ENCODE measurements at places on chromosomes 3 and 15.

DNA sequence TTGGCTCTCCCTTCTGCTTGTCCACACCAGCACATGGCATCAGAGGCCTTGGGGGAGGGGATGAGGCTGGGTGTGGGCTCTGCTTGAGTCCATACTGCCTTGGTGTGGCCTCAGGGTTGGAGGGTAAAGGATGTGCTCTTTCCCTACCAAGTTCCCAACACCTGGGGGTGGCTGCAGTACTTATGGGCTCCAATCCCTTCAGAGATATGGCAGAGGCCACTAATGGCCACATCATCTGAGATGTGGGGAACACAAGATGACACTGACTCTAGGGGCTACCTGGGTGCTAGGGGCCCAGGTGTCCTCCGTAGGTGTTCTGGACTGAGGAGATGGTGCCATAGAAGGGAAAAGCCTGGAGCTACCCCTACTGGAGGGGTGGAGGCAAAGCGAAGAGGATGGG, 6.9 kb downstream of the CXCR6 start:
- DNase-seq, result no peak

GRCh38 chr3:20696388-20697150, 510.6 kb upstream of the SGO1 start:
- no peak for DNase-seq

GRCh38 chr3:160210799-160211221, 14.4 kb upstream of the C3orf80 start:
- DNase-seq, result no peak

GRCh38 chr15:67878712-67879206, 38.9 kb upstream of the RNU6-1 start:
- no peak for DNase-seq

- DNase-seq, result no peak
Observed at GRCh38 chr3:40920041-40920440, 279.3 kb upstream of the CTNNB1 start.

DNA sequence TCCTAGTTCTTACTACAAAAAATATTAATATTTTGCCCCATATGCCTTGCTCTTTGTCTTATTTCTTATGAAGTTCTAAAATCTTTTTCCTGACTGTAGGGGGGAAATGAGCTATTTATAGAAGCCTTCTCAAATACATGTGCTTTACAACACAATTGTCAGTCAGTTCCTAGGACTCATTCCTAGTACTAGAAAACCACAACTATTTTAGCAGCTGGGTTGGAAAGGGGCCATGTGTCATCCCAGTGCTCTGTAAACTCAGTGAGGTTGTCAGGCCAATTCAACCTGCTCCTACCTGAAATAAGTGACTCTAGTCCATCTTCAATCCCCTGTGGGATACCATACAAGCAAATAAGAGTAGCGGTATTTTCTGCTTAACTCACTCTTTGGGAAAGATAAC, 153.8 kb downstream of the ULK4 start:
- DNase-seq, result no peak

GRCh38 chr3:23277688-23278087, 74.6 kb downstream of the UBE2E2 start:
- DNase-seq, result no peak

DNA sequence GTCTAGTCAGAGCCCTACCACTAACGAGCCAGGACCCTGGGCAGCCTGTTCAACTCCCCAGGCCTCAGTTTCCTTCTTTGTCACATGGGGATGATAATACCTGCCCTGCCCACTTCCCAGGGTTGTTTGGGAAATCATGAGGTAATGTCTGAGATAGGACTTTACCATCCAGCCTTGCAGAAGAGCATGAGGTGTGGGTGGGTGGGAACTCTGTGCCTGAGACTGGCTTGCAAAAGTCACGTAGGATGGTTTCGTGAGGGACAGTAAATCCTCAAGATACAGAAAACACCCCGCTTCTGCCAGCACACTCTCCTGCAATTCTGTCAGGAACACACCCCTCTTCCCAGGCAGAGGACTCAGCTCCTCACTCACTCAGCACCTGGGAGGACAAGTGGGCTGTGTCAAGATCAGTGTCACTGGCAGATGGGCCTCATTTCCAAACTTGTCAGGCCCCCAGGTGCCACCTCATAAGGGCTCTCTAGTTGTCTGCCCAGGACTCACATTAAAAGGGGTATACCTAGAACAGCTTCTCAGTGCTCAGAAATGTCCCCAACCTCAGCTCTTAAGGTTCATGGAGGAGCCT, 58.4 kb downstream of the DAPK2 start:
- no peak for DNase-seq

DNA sequence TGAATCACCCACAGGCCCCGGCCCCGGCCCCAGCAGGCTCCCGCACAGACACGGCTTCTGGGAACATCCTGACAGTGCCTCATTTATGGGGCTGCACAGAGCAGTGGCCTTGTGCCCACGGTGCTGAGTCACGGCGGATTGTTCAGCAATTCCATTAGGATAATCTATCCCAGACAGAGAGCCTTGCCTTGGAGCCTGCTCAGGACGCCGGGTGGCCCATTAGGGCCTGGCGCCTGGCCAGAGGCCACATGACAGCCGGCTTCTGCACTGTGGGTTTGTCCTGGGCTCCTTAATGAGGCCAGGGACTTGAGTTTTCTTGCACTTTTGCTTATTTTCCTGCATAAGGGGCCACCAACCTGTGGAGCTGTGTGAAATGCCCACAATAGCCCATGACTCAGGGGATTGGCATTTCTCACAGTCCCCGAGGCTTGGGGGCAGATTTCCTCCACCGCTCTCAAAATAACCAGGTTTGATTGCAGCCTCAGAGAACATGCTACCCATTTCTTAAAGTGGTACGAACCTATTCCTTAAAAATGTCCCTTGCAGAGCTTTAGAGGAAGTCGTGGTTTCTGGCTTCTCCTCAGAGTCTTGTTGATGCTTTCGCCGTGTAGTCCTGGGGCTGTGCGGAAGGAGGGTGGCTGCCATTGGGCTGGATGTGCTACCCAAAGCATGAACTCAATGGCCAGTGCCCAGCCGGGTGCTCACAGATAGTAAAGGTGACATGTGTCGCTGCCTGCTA, 19.0 kb downstream of the SYNM start:
- no peak for DNase-seq

DNA sequence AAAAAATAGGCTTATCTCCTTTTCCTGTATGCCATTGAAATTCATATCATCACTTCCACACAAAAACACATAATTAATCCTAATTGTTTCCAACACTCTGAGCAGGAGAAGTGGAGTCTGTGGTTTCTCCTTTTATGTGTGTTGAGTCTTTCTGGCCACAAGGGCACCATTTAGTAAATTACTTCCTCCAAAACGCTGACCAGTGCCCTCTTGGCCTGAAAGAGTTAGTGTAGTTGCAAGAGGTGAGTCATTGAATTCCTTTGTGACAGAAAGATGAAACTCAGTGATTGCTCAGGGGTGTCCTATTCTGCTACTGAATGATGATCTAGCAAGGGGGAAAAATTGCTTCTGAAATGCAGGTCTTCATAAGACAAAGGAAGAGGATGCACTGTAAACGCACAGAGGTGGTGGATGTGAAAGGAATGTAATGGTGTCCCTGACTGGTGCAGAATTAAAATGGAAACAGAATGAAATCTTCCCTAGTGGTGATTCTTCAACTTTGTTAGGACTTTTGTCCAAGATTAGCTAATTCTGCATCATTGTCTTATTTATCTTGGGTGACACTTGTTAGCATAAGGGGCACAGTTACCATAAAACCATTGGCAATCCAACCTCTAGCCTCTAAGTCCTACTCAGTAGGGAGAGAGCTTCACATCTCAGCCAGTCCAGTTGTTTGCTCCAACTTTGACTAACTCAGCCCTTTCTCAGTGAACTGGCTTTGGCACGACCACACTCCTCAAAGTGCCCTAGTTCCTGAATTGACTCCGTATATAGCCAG, 208.4 kb upstream of the NANOGP8 start:
- no peak for DNase-seq

GRCh38 chr15:31399544-31400171, 73.0 kb downstream of the KLF13 start:
- no peak for DNase-seq

DNA sequence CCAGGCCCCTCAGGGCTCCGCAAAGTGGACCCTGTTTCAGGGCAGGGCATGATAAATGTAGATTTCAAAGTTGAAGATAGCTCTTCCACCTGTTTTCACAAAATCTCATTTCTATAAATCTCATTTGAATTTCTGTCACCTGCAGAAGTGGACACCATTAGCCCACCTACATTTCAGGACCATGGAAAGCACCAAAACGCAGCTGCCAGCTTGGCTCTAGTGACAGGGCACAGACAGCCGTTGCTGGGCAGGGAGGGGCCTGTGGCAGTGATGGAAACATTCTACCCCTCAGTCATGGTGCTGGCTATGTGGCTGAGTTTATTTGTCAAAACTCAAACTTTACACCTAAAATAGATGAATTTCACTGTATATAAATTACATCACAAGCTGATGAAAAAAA, 40.4 kb downstream of the PRR23E start:
- no peak for DNase-seq

GRCh38 chr15:41558400-41559238, at the start of gene TYRO3:
TSS of gene TYRO3 (plus strand) at chr15:41559212. CDS start at chr15:41559258, 46 bp downstream.
- peak; percentile 61 for DNase-seq

DNA sequence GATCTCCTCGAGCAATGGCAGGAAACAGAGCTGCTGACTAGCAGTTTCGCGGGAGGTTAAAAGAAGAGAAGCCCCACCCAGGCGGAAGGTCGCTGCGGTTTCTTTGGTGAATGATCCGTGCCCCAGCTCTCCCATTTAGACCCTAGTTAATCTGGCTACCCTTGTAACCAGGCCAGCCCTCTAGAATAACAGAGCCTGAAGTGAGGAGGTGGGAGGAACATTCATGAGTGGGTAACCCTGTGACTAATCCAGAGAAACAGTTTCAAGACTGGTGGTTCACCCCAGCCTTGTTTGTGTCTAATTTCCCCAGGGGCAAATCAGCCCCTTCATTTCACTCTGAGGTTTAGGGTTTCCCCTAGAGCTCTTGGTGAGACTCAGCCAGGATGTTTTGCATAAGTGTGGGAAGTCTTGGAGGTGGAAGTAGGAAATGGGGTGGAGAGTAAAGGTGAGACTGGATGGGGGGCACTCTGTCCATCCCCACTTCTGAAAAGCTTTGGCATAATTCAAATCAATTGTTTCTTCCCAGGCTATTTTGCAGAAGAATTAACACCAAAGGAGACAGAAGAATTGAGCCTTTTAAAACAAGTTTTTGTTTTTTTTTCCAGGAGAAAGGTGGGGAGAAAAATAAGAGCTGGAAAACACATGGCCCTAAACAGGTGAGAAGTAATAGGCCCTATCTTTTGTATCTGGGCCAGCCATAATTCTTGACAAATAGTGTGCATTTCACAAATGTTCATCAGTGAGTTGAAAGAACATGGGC, 303.1 kb downstream of the RPLP1 start:
- peak; percentile 71 for DNase-seq

DNA sequence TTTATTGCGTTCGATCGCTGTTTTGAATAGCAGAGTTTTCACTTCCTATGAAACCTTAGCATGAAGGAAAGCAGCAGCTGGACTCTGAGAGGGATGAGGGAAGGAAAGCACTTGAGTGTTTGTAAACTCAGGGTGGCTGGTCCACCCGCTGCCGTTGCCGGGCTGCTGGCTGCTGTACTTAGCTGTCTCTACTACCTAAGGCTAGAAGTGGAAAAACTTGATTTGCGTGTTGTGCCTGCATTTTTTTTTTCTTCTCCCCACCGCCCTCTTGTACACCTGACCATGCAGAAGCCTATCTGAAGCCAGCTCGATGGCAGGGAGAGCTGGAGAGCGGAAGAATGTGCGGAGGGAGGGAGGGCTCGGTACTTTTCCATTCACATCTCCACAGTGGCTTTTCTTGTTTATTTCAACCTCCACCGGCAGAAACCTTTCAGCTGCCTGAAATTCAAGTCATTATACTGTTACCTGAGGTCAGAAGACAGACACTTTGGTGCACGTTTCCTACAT, 4.8 kb upstream of the BCL6 start:
- no peak for DNase-seq

DNA sequence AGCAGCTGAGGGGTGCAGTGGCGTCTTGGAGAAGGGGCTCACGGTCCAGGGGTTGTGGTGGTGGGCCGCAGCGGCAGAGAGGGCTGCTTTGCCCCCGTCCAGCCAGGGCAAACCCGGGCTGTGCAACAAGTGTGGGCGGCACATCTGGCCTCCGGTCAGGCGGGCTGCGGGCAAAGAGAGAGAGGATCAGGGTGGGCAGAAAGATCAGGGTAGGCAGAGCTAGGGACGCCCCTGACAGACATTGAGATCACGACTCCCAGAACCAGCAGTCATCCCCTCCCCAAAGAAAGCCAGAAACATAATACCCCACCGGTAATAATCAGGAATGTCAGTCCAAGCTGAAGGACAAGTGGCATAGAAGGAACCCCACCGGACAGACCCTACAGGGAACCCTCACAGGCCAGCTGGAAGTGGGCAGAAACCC, 6.8 kb downstream of the GATA2 start:
- DNase-seq, result no peak

DNA sequence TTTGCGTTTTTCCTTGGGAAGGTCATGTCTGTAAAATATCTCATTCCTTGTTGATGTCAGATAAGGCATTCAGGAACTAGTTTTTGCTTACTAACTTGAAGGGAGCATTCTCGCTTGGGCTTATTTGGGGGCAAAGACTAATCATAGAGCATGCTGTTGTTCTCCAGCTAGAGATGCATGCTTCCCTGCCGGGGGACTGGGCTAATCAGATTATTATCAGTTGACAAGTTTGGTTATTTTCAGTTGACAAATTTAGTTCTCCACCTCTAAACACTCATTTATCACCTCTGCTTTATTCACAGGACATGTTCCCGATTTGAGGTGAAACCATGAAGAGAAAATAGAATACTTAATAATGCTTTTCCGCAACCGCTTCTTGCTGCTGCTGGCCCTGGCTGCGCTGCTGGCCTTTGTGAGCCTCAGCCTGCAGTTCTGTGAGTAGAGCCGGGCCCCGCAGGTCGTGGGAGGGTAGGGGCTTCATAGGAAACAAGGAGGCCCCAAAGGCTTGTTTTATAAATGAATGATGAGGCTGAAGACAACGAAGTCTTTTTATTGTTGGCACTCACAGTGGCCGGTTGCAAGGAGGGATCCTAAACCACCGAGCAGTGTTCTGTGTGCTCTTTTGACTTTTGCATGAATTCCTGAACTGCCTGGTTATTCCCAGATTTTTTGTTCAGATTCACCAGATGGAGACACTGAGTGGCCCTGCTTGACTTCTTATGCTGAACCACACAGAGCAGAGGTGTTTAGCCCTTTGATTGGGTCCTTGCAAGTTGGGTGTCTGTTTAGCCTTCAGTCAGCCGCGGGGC, 28.4 kb downstream of the PXYLP1 start:
- DNase-seq, result no peak
